Thoracic aorta (tissue), 2 donors: ENCODE measurements at places on chromosomes 16 and 17. TPM values are rescaled to one million over a fixed set of nuclear protein-coding genes. Genes with fewer than 3 reads are reported as not detected.
A peak's percentile ranks its signal among the peaks of the same experiment; 100 is the strongest.

DNA sequence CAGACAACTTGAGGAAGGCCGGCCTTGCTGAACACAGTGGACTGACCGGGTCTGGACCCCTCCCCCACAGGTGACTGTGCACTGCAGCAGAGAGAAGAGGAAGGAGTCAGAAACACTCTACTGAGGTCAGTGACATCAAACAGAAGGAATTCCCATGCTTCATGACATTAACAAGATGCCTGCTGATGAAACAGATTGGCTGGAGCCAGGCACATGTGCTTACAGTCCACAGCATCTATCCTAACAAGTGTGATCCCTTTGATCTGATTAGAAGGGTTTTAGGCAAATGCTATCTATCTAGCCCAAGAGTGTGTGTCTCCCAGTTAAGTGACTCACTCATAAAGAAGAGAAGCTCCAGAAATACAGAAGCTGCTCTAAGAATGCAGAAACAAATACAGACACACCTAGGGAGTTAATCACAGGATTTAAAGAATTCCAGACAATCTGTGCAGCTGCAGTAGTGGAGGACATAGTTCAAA lies 90.2 kb downstream of the SYCE1L start:
- no peaks in the 10 kb centered on the region for H3K27me3 ChIP-seq
- H3K4me3 ChIP-seq = no peak overlapping the region
- H3K4me1 ChIP-seq = no peaks in the 10 kb centered on the region
- H3K36me3 ChIP-seq = no peaks in the 10 kb centered on the region
- no peak overlapping the region for H3K27ac ChIP-seq
- no peak for DNase-seq

DNA sequence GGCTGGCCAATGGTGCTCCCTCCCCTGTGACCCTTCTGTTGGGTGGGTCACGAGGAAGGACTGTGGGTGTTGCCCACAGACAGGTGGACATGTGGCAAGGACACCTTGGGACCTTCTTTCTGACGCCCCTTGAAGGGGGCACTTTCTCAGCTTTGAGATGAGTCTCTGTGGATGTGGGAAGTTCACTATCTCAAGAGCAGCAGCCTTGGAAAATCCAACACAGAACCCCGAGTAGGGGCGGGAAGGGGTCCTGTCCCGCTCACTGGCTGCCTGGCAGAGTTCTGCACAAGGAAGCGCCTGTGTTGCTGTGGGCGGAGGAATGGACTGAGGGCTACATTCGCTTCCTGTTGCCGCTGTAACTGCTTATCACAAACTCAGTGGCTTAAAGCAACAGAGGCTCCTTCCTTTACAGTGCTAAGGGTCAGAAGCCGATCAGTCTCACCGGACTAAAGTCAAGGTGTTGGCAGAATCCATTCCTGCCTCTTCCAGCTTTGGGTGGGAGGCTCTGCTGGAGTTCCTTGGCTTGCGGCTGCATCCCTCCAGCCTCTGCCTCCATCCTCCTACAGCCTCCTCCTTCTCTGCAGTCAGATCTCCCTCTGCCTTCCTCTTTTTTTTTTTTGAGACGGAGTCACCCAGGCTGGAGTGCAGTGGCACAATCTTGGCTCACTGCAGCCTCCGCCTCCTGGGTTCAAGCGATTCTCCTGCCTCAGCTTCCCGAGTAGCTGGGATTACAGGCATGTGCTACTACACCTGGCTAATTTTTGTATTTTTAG lies 305.2 kb downstream of the SEC14L1 start:
- no peak for DNase-seq
- H3K27me3 ChIP-seq = no peaks in the 10 kb centered on the region
- H3K36me3 ChIP-seq = peaks cover 2% of the 10 kb centered on the region
- H3K4me1 ChIP-seq = peaks cover 54% of the 10 kb centered on the region

- H3K27ac ChIP-seq = no peak overlapping the region
- H3K36me3 ChIP-seq = no peaks in the 10 kb centered on the region
- H3K27me3 ChIP-seq = no peaks in the 10 kb centered on the region
Observed at GRCh38 chr16:52529226-52529625, 17.7 kb downstream of the TOX3 start.

GRCh38 chr17:17170346-17170985 lies 35.7 kb downstream of the PLD6 start:
- peaks cover 80% of the 10 kb centered on the region for H3K36me3 ChIP-seq
- H3K4me1 ChIP-seq = no peaks in the 10 kb centered on the region

DNA sequence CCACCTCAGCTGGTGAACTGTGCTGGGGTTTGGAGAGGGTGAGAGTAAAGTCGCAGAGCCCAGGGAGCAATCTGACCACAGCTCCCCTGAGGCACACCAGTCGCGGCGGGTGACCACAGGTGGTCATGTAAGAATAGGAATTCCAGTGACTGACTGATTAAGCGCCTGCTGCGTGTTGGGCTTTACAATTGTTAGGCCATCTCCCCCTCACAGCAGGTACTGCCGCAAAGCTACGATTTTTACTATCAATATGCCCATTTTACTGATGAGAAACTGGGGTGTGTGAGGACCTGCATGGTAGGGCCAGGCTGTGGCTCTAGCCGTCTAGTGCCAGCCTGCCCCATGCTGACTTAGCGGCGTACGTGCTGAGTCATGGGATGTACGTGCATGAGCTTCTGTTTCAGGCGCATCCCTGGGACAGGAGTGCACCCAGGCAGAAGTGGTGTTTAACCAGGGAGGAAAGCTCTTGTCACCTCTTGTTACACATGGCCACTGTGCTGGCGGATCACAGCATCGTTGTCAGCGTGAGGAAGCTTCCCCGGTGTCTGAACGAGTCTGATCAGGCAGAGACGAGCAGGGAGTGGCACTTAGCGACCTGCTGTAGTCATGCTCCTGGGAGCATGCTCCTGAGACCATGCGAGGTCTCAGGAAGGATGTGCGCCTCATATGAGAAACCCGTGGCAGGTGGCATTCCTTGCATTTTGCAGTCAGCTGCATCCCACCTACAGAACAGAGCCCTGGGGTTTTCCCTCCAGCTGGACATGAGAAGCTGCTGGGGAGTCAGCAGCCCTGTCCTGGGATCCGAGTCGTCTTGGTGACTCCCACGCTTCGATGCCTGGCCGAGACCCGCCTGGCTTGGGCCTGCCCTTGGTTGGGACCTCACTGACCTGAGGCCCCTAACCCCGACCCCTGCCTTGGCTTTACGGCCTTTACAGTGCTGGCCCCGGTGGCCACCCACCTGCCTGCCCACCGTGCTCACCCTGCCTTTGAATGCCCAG lies 163.7 kb upstream of the CHMP6 start:
- DNase-seq = no peak
- peaks cover 14% of the 10 kb centered on the region for H3K4me1 ChIP-seq
- H3K36me3 ChIP-seq = no peaks in the 10 kb centered on the region
- H3K4me3 ChIP-seq = no peak overlapping the region
- peak overlapping the region; percentile 66 for H3K27ac ChIP-seq
- no peaks in the 10 kb centered on the region for H3K27me3 ChIP-seq

DNA sequence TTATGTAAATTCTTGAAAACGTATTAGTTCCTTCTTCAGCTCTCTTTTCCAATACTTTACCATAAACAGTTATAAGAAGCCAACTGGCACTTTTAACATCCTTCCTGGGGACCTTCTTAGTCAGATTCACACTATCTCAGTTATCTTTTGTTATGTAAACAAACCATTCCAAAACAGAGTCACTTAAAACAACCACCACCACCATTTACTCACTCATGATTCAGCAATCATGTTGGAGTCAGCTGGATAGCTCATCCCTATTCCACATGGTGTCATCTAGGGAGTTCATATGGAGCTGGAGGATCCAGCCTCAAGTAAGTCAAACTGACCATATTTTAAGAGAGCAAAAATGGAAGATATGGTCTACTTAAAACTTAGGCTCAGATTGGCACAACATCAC lies 240.3 kb upstream of the IRX3 start:
- H3K27ac ChIP-seq = no peak overlapping the region
- H3K27me3 ChIP-seq = no peaks in the 10 kb centered on the region
- DNase-seq = no peak

DNA sequence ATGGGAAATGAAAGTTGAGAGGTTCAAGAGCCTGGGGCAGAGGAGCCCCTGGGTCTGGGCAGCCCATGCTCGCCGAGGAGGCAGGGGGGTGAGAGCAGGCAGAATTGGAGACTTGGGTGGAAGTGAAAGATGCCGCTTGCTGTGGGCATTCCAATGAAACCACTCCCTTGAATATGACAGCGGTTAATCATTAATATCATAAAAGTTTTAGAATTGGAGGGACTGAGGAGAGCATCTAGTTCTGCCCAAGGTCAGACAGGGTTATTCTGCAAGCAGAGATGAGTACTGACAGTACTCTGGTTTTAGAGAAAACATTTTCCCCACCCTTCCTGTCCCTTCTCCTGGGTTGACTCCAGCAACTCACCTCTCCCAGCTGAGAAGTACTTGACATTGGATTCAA lies 180.2 kb downstream of the MSI2 start:
- DNase-seq = no peak
- no peaks in the 10 kb centered on the region for H3K27me3 ChIP-seq
- H3K4me3 ChIP-seq = no peak overlapping the region
- no peaks in the 10 kb centered on the region for H3K36me3 ChIP-seq
- no peak overlapping the region for H3K27ac ChIP-seq

- no peak for DNase-seq
- no peak overlapping the region for H3K27ac ChIP-seq
- no peaks in the 10 kb centered on the region for H3K4me1 ChIP-seq
- no peaks in the 10 kb centered on the region for H3K27me3 ChIP-seq
- peaks cover 4% of the 10 kb centered on the region for H3K36me3 ChIP-seq
- H3K4me3 ChIP-seq = no peak overlapping the region
Observed at GRCh38 chr16:27677263-27677662, 127.3 kb downstream of the KATNIP start.

GRCh38 chr17:39627047-39627711 lies 427 bp downstream of the PPP1R1B start:
- H3K4me3 ChIP-seq = peak overlapping the region; percentile 45
- H3K27ac ChIP-seq = peak overlapping the region; percentile 47
- H3K4me1 ChIP-seq = peaks cover 3% of the 10 kb centered on the region
- no peaks in the 10 kb centered on the region for H3K27me3 ChIP-seq

- H3K27ac ChIP-seq = peak overlapping the region; percentile 33
- peaks cover 11% of the 10 kb centered on the region for H3K4me1 ChIP-seq
- H3K36me3 ChIP-seq = peaks cover 51% of the 10 kb centered on the region
- no peak for DNase-seq
- H3K4me3 ChIP-seq = peak overlapping the region; percentile 2
- H3K27me3 ChIP-seq = no peaks in the 10 kb centered on the region
Observed at GRCh38 chr17:41976142-41976768, 9.7 kb downstream of the CNP start.

DNA sequence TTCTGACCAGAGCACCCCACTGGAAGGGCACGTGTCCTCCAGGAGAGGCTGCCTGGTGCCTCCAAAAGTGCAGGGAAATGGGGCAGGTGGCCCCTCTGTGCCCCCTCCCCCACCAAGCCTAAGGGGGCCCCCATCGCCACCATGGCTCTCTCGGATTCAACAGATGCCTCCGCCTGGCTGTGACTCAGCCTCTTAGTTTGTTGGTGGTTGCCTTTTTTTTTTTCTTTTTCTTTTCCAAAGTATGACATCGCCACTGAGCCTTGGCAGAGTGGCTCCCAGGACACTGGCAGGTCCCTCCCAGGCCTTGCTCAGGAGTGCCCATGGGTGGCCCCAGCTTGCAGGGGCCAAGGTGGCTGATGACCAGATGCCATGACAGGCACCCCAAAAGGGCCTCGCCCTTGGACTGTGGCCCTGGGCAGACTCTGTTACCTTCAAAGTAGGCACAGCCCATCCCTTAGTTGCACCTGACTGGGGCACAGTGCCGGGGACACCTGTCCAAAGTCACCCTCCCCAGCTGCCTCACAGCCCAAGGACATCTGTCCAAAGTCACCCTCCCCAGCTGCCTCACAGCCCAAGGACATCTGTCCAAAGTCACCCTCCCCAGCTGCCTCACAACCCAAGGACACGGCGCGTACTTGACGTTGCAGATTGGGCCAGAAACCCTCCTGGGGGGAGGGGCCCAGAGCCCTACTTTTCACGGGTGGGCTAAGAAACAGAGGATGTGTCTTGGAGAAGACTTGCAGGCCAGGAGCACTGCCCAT lies 29.6 kb downstream of the NPTX1 start:
- no peak for DNase-seq
- H3K27ac ChIP-seq = no peak overlapping the region
- H3K4me3 ChIP-seq = no peak overlapping the region
- H3K4me1 ChIP-seq = peaks cover 33% of the 10 kb centered on the region
- H3K27me3 ChIP-seq = no peaks in the 10 kb centered on the region
- H3K36me3 ChIP-seq = no peaks in the 10 kb centered on the region

GRCh38 chr17:77022766-77023165 lies 118.0 kb upstream of the SEC14L1 start:
- H3K4me1 ChIP-seq = no peaks in the 10 kb centered on the region
- no peaks in the 10 kb centered on the region for H3K36me3 ChIP-seq
- H3K4me3 ChIP-seq = no peak overlapping the region
- H3K27me3 ChIP-seq = no peaks in the 10 kb centered on the region

DNA sequence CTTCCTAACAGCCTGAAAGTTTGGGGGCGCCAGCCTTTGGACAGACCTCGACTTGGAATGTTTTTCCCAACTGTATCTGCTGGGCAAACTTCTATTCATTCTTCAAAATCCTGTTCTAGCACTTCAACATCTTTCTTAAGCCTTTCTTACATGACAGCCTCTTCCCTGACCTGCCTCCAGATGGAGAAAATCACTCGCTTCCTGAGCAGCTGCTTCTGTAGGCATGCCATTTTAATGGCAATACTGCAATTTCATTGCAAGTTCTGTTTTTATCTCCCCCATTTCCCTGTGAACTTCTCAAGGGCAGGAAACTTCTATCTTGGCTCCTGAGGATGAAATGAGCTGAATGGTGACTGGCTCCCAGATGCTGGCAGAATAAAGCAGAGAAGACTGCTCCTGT lies 128.8 kb upstream of the ASIC2 start:
- no peak overlapping the region for H3K27ac ChIP-seq
- H3K27me3 ChIP-seq = no peaks in the 10 kb centered on the region
- H3K4me3 ChIP-seq = no peak overlapping the region

GRCh38 chr17:59627274-59627673 lies 7.6 kb downstream of the CLTC start:
- no peak for DNase-seq
- H3K4me1 ChIP-seq = peaks cover 67% of the 10 kb centered on the region
- H3K4me3 ChIP-seq = no peak overlapping the region
- H3K27me3 ChIP-seq = no peaks in the 10 kb centered on the region

DNA sequence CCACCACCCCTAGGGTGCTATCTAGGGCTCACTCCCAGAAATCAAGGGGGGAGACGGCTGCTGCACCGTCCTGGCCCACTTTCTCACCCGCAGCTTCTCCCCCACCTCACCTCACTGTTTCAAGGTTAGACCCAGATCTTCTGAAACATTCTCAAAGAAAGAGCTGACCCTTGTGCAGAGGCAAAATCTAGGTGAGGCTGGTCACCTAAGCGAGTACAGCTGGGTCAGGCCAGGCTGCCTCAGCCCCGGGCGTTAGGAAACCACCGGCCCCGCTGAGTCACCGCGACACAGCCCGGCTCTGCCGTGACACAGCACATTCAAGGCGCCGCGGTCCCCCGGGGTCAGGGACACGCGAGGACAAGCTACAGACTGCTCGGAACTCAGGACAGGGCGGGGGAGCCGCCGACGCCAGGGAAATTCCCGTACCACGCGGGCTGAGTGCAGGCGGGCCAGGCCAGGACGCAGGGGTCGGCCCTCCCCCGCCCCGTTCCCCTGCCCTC lies 27.1 kb downstream of the GNPTG start:
- DNase-seq = peak; percentile 85
- H3K36me3 ChIP-seq = peaks cover 24% of the 10 kb centered on the region
- peaks cover 22% of the 10 kb centered on the region for H3K4me1 ChIP-seq

GRCh38 chr16:75312875-75313274 lies 61.5 kb upstream of the BCAR1 start:
- no peak for DNase-seq
- no peaks in the 10 kb centered on the region for H3K27me3 ChIP-seq
- H3K36me3 ChIP-seq = no peaks in the 10 kb centered on the region
- no peak overlapping the region for H3K4me3 ChIP-seq
- peak overlapping the region; percentile 67 for H3K27ac ChIP-seq

ARRB2 gene
- 64.5 TPM for total RNA-seq

TBC1D3C gene
- total RNA-seq = not detected

CDH1 gene
- total RNA-seq = 1.1 TPM
